ENCODE measurements at places on chromosomes 7 and 10.

- DNase-seq = no peak
Observed at GRCh38 chr7:54360075-54360840, 181.9 kb upstream of the VSTM2A start.

DNA sequence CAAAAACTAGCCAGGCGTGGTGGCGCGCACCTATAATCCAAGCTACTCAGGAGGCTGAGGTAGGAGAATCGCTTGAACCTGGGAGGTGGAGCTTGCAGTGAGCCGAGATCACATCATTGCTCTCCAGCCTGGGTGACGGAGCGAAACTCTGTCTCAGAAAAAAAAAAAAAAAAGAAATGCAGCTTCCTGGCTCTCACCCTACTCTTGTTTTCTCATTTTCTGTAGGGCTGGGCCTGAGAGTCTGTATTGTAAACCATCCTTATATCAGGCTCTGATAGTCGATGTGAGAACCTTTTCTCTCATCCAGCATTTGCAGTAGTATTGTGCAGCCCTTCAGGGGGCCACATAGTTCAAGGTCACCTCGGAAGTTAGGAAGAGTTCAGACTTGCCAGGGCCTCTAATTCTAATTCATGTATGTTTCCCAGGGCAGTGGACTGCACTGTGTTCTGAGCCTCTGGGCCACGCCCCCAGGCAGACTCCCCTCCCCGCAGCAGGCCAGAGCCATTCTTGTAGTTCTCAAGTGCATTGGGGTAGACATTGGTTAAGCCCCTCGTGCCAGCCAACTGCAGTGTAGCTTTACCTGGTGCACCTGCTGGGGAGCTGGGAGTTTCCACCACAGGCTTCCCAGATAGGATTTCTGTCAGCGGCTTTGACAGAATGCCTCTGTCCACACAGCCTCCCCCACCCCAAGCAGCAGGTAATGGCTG lies 38.3 kb upstream of the PDCD4 start:
- DNase-seq = no peak

- no peak for DNase-seq
Observed at GRCh38 chr10:131676800-131677421, 223.9 kb upstream of the PPP2R2D start.

DNA sequence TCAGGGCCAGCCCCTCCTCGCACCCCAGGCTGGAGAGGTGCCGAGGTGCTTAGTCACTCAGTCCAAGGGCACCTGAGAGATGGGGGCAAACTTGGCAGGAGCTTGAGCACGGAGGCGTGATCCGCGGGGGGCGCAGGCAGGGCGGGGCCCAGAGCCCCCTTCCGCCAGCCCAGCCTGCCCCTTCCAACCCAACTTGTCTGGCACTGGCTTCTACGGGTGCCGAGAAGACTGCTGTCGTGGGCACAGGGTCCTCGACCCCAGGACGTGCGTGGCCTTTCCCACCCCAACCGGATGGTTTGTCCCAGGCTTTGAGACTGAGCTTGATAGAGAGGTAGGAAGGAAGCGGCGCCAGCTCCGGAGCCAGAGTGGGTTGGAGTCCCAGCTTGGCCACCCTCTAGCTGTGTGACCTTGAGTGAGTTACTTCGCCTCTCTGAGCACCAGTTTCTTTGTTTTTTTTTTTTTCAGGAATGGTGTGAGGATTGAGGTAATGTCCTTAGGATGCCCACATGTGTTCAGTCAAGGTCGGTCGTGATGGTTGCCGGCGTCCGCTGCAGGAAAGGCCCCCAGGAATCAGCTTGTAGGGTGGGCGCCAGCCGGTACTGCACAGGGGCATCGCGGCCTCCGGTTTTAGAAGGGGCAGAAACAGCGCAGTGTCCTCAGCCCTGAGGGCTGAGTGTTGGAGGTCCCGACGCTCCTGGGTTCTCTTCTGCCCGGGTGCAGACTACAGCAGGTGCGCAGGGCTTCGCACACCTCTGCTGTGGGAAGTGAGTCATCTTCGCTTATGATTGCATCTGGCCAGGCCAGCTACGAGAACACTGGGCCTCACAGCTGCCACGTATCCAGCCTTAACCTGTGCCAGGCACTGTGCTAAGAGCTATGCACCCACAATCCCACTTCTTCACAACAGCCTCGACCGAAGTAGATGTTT lies 28.6 kb upstream of the VAX1 start:
- DNase-seq = no peak

- no peak for DNase-seq
Observed at GRCh38 chr7:67619175-67619574, 622.5 kb downstream of the TYW1 start.

- DNase-seq = no peak
Observed at GRCh38 chr10:103281753-103282152, 4.8 kb downstream of the INA start.

DNA sequence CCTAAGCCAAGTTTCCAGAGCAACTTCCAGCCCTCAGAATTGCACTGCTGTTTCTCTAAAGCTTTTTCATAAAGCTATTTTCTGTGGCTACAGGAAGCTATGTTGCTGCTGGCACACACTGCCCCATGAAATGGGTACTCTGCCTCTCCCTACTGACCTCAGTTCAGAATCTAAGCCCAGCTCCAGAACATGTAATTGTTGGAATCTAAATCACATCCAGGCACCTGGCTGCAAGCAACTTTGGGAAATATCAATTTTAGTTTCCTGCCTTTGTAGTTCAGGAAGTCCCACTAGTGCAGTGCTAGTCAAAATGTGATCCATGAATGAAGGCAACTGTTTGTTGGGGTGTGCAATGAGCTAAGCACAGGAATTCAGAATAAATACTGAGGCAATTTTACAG lies 226.2 kb downstream of the THSD7A start:
- DNase-seq = no peak

DNA sequence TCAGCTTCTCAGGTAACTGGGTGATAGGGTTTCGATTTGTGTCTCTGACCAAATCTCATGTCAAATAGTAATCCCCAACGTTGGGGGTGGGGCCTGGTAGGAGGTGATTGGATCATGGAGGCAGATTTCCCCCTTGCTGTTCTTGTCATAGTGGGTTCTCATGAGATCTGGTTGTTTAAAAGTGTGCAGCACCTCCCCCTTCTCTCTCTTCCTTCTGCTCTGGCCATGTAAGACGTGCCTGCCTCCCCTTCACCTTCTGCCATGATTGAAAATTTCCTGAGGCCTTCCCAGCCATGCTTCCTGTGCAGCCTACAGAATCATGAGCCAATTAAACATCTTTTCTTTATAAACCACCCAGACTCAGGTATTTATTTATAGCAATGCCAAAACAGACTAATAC lies 21.9 kb upstream of the SMURF1 start:
- DNase-seq = no peak

DNA sequence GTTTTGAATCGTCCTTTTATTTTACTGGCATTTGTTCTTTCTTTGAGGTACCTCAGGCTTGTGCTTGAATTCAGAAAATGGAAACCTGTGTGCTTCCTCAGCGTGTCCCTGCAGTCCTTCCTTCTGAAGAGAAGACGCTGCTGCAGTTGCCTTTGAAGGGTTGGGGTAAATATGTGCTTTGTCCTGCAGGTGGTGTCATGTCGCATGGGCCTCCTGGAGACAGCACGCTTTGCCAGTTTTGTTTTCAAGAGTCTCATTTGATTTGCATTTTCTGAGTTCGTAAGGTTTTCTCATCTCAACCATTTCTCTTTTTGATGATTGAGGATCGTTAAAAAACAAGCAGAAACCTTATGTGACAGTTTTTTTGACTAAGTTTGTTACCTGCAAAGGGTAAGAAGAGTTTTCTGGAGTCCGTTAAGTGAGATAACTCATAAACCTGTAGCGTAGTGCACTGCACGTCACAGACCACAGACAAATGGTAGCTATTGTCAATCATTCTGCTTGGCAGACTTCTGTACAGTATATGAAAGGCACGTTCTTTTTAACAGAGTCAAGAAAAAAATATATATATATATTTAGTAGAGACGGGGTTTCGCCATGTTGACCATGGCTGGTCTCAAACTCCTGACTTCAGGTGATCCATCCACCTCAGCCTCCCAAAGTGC lies 57.0 kb downstream of the CDC123 start:
- no peak for DNase-seq

DNA sequence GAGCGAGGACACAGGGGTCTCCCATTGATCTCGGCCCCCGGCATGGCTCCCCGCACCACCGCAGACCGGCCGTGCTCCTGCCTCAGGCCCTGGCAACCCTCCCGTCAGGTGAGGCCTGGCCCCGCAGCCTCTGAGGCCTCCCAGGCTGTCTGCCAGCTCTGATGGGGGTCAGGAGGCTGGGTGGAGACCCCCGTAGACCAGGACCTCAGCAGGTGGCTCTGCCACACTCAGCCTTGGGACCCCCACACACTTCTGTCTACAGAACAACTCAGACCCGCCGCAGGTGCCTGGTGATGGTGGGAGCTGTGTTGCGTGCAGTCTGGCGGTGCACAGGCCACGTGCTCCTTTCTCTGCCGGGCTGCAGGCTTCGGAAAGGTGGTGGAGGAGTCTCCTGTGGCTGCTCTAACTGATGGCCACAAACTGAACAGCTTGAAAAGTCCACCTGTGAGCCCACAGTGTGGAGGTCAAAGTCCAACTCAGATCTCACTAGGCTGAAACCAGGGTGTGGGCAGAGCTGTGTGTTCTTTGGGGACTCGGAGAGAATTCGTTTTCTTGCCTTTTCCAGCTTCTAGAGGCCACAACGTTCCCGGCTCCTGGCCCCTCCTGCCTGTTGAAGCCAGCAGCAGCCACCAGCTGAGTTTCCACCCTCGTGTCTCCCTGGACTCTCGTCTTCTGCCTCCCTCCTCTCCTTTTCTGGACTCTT lies 62.5 kb downstream of the PWWP2B start:
- no peak for DNase-seq

DNA sequence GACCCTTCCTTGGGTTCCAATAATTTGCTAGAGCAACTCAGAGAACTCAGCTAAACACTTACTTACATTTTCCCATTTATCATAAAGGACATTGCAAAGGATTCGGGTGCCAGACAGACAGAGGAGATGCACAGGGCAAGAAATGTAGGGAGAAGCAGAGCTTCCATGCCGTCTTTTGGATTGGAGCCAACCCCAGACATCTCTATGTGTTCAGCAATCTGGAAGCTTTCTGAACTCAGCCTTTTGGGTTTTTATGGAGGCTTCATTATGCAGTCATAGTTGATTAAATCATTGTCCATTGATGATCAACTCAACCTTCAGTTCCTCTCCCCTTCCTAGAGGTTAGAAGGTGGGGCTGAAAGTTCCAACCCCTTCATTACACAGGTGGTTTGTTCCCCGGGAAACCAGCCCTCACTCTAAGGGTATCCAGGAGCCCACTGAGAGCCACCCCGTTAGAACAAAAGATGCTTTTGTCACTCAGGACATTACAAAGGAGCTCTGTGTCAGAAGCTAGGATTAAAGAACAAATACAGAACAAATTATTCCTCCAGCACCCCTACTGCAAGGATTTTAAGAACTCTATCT lies 211.9 kb upstream of the VSTM2A start:
- no peak for DNase-seq

DNA sequence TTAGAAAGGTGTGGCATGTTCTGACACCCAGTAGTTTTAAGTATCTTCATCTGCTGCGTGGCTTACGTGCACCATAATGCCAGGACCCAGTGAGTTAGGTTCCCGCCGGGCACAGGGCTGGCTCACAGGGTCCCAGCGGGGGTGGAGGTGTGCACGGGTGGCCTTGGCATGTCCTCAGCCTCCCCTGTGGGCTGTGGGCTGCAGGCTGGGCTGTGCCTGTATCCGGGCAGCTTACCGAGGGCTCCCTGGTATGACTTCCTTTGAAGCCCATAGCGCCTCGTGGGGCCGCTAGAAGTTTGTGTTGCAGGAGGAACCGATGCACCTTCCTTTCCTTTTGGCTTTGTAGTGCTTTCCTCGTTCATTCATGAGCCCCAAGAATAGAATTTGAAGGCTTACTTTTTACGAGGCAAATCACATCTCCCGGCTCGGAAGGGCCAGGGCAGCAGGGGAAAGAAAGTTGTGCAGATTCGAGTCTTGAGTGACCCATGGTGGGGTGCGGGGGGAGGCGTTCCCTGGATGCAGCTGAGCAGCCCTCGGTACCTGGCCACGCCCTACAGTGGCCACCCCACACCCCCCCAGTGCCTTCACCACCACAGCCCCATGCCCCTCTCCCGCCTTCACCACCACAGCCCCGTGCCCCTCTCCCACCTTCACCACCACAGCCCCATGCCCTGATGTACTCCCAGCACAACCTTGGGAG lies 113.2 kb downstream of the WDR37 start:
- DNase-seq = no peak

- no peak for DNase-seq
Observed at GRCh38 chr10:75643944-75644692, 212.7 kb downstream of the LRMDA start.

DNA sequence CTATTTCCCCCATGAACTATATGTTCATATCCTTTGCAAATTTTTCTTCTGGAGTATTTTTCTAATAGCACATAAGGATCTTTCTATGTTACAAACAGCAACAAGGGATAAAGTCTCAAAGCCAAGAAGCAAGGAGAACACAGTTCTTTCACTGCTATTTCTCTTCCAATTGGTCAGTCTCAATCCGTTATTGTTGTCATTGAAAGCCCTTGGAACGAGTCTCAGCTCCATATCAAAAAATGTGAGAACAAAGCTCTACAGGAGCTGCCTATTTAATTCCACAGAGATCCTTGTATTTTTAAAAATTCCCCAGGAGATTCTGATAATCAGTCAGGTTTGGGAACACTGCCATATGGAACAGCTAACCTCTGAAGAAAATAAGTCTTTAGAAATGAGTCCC lies 15.7 kb downstream of the SLC35B4 start:
- no peak for DNase-seq

DNA sequence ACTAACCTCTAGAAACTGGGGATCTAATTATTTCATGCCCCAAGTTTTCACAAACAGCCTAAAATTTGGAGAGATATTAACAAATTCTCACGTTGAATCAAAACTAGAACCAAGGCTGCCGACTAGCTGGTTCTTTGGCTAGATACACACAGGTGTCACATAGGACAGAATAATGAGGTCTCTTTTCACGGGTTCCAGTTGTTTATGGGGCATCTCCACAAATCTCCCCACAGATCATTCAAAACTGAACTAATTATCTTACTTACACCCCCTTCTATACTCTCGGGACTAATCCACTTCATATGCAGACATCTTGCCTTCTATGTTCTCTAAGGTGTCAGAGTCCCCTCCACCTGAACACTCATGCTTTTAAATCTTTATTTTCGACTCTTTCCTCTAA lies 16.4 kb upstream of the OR2AE1 start:
- no peak for DNase-seq

- no peak for DNase-seq
Observed at GRCh38 chr10:18195060-18195799, 55.0 kb downstream of the CACNB2 start.

GRCh38 chr7:38796626-38797501 lies 112.1 kb downstream of the VPS41 start:
- DNase-seq = peak; percentile 22

- no peak for DNase-seq
Observed at GRCh38 chr7:51705701-51706100, 389.1 kb upstream of the COBL start.

- no peak for DNase-seq
Observed at GRCh38 chr10:101162677-101163076, 31.6 kb downstream of the TLX1 start.
